ENCODE measurements at places on chromosomes 3 and 15.
A peak's percentile ranks its signal among the peaks of the same experiment; 100 is the strongest.

DNA sequence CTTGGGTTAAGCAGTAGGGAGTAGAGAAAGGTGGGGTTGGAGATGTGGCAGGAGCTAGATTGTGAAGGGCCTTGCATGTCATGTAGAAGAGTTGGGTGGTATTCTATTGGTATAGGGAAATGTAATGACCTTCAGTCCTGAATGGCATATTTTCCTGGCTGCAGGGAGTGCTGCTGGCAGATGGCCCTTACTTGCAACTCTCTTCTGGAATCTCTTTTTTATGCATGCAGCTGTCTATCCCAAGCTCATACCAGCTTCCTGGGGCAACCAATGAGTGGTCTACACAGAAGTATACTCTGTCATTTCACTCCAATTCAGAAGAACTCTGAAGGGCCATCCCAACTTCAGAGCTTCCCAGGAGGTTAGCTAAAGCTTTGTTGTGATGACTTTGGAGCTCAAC, 144.7 kb upstream of the ANKRD28 start:
- DNase-seq, result no peak

DNA sequence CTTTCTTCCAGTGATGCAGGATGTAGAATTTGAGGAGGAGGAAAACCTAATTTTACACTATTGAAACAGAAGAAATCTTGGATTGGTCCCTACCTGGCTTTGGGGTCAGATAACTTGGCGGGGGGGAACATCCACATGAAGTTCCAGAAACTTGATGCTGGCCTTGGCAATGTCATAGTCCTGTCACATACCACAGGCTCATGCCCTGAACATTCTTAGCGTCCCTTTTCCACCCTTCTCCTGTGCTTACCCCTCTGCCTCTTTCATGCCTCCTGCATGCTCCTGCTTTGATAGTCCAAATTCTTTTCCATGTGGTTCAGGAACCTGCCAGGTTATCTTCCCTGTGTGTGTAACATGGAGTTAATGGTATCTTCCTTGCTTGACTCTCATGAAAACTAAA, 110.6 kb downstream of the UNC13C start:
- no peak for DNase-seq

DNA sequence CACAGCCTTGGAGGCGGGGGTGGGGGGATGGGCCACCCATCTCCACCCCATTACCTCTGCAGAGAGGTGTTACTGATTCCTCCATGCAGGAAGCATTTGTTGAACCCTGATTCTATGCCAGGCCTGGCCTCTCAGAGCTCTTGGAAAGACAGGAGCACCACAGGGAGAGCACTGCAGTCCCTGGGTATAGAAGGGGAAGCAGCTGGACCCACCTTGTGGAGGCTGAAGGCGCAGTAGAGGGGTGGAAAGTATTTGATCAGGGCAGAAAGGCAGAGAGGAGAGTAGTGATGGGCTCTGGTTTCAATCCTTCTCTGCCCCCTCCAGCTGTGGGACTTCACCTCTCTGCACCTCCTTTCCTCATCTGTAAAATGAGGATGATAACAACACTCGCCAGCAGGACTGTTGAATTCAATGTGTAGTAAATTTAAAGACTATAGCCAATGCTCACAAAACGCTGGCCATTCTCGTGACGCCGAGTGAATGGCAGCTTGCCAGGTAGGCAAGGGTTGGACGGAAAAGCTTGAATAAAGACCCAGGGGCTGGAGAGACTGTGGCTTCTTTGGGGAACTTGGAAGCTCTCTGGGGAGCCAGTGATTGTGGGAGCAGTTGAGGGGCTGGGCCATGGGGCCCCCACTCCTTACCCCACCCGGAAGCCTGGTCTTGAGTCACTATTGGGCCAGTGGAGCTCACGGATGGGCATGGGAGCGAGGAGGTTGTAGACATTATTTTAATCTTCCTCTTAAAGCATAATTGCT, 8.0 kb upstream of the CCDC33 start:
- no peak for DNase-seq

GRCh38 chr3:71956716-71957115, 171.8 kb upstream of the PROK2 start:
- no peak for DNase-seq

- DNase-seq, result no peak
These were observed 906.1 kb downstream of the CADM2 start for GRCh38 chr3:85864896-85865295.

DNA sequence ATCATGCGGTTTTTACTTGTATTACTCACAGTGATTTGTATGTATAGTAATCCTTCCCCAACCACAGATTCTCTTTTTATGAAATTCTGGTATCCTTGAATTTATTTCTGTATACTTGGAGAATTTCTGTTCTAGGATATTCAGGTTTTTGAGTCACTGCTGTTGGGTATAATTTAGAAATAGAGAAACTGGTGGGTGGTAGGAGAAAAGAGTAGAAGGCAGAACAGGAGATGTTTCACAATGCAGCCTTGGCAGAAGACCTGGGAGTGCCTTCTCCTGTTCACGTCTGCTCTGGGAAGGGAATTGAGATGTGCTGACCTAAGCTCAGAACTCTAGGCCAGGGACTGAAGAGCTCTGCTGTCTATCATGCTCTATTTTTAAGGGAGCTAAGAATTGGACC, 193.6 kb downstream of the EPHB1 start:
- DNase-seq, result no peak

- DNase-seq, result no peak
These were observed 396.3 kb downstream of the LSAMP start for GRCh38 chr3:116048991-116049390.

GRCh38 chr15:53837263-53837662, 77.8 kb upstream of the WDR72 start:
- DNase-seq, result no peak

DNA sequence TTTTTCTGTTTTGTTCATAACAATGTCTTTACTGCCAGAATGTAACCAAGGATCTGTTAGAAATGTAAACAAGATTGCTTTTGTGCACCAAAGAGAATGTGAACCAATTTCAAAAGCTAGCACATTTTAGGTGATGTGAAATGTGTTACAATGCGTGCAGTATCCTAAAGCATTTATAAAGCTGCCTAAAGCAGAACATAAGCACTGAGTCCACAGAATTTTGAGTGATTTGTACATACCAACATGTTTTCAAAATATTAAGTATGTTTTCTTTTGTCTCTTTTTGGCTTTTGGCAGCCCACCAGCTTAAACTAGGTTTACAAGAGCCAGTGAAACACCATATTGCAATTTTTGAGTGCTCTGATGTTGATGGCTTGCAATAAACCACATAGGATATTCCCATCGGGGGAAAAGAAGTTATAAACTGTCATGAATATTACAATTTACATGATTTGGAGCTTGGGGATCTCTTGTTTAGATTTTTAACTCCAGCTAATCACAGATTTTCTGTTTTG, 364.0 kb downstream of the ZIC1 start:
- DNase-seq, result no peak

GRCh38 chr3:53282581-53282980, 26.8 kb upstream of the TKT start:
- no peak for DNase-seq

- DNase-seq, result no peak
These were observed 517.0 kb upstream of the NAALADL2 start for GRCh38 chr3:174342171-174342570.

DNA sequence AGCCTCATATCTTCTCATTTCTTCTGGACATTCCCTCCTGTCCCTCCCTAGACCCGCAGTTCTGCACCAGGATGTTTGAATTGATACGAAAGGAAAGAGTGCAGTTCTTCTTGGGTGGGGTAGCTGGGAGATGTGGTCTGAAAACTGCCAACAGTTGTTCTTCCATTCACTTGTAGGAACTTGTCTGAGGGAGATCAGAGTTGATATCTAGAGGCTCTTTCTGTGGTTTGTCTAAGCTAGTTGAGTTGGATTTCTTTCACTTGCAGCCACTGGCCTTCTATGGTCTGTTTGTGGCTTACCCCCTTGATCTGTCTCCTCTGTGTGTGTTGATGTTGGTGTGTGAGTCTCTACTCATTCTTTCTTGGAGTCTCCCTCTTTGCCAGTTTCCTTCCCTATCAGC, 42.5 kb upstream of the PIK3CB start:
- no peak for DNase-seq

GRCh38 chr3:151362751-151363174, 21.8 kb downstream of the P2RY12 start:
- DNase-seq, result no peak

DNA sequence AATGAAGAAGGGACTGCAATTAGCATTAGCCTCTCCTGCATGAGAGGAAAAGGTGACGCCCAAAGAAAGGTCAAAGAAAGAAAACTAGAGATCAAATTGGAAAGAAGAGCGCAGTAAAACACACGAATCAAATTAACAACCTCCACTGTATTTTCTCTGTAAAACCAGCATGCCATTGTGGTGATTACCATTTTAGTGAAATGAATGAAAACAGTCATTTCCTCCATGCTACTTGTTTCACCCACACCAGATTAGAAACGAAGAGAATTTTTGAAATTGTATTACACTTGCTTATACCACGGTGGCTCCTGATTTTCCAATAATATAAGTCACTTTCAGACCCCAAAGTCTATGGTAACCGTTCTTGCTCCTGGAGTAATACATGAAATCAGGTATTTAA, 71.6 kb downstream of the SUMF1 start:
- DNase-seq, result no peak

GRCh38 chr15:90062973-90063769, 39.1 kb downstream of the IDH2 start:
- DNase-seq, result no peak

GRCh38 chr3:141248064-141248463, 16.4 kb downstream of the PXYLP1 start:
- DNase-seq, result no peak

- peak; percentile 49 for DNase-seq
These were observed 455.0 kb upstream of the THBS1 start for GRCh38 chr15:39125904-39126303.

DNA sequence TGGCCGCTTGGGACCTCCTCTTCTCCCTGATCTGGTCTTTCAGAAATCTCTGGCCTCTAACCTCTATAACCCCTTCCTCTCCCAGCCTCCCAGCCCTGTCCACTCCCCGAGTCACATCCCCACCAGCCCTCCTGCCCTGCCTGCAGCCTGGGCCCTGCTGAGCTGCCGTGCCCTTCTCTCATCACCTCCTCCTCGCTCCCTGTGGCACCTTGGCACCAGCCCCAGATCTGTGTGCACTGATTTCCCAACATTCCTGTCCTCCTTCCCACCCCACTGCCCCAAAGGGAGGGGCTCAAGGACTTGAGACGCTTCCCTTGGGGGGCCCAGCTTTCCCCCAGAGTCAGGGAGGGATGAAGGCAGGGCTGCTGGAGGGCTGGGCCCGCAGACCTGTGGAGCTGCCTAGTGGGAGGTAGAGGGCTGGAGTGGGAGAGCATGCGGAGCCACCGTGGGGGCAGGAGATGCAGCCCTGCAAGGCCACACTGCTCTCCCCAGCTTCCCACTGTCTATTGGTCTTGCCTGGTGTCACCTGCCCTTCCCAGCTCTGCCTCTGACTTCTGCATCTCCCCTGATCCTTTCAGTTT, 42.7 kb downstream of the EXOG start:
- DNase-seq, result no peak

- DNase-seq, result no peak
These were observed 78.3 kb upstream of the ALDH1A3 start for GRCh38 chr15:100801256-100801900.

DNA sequence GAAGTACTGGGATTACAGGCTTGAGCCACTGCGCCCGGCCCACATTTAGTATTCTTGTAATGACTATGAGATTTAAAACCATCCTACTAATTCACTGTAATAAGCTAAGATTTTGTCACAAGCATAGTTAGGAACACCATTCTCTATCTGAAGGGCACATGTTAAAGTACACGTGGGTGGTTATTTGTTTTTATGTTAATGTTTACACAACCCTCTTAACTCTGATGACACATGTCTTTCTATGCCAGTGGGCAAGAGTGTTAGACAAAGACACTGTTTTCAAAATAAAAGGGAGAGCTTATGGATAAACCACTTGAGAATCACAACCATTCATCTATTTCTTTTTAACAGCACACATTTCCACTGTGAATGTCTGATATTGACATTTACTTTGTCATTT, 537.6 kb upstream of the IL12A start:
- no peak for DNase-seq

- peak; percentile 91 for DNase-seq
These were observed 13.6 kb downstream of the RARRES1 start for GRCh38 chr3:158718490-158719170.

- no peak for DNase-seq
These were observed 30.4 kb downstream of the IQSEC1 start for GRCh38 chr3:13042715-13043271.

- no peak for DNase-seq
These were observed 68.4 kb downstream of the SV2B start for GRCh38 chr15:91168457-91168856.

DNA sequence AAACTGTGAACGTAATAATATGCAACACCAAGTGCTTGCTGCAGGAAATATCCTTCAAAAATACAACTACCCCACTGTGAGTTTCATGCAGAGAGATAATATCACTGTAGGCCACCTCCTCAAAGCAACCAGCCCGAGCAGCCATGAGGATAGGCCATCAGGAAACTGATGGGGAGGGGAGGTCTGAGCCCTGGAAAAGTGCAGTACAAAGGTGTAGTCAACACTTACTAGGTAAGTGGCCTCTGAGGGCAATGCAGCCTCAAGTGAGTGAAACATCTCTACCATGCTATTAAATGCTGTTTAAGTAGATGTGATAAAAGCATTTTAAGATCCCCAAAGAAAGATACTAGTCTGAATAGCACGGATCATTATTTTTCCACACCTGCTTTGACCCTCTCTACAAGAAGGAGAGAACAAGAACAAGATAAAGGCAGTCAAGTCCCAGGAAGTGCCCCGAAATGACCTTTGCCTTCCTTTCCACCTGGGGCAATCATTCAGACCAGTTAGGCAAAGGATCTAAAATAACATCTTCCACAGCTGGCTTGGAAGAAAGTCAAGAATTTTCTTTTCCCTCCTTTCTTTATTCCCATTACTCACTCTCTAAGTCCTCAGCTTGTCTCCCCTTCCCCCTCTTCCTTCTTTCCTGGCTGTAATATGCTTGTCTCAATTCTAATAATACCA, 62.8 kb downstream of the FMN1 start:
- DNase-seq, result no peak

DNA sequence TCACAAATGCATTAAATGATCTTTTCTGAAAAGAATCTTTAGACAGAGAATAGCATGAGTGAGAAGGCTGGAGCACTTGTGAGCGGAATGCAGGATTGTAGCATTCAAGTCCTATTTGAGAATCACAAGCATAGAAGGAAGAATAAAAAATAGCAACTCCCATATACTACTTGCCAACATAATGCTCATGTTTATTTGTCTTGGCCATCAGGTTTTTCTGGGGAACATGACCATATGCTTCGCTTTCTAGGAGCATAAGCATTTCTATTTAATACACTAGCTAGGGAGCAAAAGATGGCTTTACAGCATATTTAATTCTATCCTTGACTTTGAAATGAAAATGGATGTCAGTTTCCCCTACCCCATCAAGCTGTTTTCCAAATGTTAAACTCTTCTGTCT, 170.3 kb upstream of the MITF start:
- no peak for DNase-seq

GRCh38 chr15:98686983-98687382, 38.6 kb downstream of the IGF1R start:
- DNase-seq, result no peak

DNA sequence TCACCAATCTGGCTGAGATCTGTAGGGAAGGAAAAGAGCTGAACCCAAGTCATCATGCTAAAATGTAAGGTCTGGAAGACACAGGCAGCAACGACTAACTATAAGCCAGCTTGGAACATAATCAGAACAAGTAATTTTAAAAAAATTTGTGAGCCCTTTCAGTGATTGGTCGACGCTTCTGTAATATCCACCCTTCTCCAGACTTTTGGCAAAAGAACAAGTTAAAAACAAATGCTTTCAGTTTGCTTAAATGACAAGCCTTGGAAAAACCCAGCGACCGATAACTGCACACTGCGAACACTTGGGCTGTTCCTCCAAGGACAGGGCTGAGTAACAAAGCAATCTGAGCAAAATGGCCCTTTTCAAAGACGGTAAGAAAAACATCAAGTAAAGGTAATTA, 49.6 kb downstream of the PCSK6 start:
- no peak for DNase-seq

Data from ACHN (cell line).